ENCODE measurements at places on chromosomes 13 and 19.

DNA sequence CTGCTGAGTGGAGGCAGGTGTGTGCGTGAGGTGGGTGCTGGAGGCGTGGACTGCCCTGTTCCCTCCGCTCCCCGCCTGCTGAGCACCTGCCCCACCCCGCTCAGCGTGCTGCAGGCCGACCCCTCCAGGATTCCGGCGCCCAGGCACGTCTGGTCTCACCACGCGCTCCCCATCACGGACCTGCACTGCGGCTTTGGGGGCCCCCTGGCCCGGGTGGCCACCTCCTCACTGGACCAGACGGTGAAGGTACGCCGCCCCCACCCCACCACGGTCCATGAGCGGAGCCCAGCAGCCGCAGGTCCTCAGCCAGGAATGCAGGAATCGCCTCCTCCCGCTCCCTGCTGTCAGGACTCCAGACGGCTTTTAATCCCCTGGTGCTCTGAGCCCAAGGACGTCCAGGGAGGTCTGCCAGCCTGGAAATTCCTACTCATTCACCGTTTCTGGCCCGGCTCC, 6.0 kb downstream of the WDR18 start:
- no peak for DNase-seq

GRCh38 chr19:11191273-11191755, 6.0 kb downstream of the KANK2 start:
- DNase-seq: no peak

DNA sequence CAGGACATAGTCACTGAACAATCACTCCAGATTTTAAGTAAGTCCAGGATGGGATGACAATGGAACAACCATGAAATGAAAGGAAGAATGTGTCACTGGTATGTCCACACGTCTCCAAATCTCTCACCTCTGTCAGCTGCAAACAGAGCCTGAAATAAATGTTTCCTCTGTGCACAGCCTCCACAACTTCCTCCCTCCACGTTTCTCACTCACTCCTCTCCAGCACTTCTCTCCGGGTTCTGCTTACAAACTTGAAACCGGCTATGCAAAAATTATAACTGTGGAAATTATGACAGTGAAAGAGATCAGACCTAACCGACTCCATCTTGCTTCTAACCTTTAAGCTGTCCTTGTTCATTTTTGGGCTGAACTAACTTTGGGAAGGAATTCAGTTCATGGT, 35.0 kb upstream of the ALOX5AP start:
- DNase-seq: no peak

GRCh38 chr19:1533510-1534150, 9.8 kb downstream of the PLK5 start:
- DNase-seq: no peak

GRCh38 chr13:39105110-39105509, 66.9 kb downstream of the NHLRC3 start:
- no peak for DNase-seq

DNA sequence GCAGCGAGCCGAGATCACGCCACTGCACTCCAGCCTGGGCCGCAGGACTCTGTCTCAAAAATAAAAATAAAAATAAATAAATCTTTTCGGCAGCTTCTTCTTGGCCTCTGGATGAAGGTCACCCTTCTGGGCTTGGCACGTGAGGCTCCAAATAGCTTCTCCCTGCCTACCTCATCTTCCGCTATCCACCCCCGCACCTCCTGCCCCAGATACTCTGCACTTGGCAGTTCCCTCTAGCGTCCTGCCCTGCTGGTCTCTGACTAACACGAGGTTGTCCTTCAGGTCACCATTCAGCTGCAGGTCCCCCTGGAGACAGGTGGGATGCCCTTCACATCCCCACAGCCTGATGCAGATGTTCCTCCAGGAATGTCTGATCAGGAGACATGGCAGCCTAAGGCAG, 8.5 kb upstream of the CCL25 start:
- no peak for DNase-seq

DNA sequence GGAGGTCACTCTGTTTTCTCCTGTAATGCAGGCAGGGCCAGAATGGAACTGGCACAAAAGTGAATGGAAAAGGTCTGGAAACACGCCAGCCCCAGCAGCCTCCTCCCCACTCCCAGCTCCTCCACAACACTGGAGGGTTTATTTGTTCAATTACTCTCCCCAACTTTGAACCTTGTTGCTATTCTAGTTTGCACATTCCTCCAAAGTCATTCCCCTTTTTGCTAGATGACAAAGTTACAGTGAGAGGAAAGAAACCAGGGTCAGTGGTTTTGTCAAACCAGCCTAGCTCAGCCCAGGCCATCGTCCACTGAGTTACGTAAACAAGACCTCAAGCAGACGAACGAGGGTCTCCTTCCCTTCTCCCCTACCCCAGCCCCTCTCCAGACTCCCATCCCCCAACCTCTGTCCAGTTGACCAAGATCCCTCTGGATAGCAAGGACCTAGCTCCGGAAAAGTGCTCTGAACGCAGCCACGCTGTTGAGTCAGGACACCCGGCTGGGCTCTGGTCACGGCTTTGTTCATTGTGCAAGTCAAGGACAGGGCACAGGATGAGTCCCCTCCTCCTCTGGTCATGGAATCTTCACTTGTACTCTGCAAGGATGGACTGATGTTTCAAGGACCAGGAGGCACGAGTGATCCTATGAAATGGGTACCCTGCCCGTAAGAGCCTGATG, 180.0 kb downstream of the USP12 start:
- DNase-seq: no peak

DNA sequence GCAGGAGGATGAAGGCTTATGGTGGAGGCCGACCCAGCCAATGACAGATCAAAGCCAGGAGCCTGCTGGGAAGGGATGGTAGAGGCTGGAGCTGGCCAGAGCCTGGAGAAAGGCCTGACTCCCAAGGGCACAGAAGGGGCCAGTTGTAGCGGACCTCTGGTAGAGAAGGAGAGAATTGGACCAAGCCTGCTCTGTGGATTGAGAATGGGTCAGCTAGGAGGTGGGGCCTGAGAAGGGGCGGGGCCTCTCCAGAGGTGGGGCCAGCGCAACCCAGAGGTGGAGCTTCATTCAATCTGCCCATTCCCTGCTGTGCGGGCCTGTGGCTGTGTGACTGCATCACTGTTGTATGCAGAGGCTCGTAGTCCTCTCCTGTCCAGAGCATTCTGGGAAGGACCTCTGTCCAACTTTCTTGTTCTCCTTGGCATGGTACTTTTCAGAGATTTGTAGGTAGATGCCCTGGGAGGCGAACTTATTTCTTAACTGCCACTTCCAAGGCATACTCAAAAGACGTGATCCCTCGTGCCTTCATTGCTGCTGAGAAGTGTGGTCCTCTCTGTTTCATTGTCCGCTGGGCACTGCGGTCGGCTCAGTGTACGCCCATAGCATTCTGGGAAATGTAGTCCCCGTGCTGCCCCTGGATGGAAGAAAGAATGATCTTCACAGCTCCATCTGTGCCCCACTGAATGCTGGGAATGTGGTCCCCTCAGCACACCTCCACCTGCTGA, 6.7 kb downstream of the GRIN2D start:
- no peak for DNase-seq

GRCh38 chr13:73158851-73159250, 100.0 kb downstream of the KLF5 start:
- no peak for DNase-seq

DNA sequence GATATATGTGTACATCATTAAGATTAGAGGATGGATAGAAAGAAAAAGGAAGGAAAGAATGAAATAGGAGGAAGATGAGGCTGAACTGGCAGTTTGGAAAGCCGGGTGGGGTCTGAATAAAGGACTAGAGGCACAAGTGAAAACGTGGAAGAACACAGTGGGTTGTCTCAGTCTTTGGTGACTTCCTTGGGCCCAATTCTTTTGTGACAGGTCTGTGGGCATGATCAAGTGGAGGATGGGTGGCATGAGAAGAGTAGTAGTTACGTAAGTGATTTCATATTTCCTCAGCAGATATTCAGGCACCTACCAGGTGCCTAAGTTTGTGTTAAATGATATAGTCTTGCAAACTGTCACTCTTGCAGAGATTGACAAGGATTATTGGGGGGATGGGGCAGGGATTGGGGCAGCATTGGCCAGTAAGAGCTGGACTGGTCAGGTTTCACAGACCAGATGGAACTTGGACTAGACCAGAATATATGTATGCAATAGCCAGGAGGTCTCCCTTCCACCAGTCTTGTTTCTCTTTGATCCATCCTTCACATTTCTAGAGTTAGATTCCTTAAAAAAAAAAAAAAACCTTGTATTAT, 2.7 kb downstream of the TPP2 start:
- no peak for DNase-seq

- no peak for DNase-seq
These were observed 302.8 kb downstream of the MYO16 start for GRCh38 chr13:108932196-108932595.

DNA sequence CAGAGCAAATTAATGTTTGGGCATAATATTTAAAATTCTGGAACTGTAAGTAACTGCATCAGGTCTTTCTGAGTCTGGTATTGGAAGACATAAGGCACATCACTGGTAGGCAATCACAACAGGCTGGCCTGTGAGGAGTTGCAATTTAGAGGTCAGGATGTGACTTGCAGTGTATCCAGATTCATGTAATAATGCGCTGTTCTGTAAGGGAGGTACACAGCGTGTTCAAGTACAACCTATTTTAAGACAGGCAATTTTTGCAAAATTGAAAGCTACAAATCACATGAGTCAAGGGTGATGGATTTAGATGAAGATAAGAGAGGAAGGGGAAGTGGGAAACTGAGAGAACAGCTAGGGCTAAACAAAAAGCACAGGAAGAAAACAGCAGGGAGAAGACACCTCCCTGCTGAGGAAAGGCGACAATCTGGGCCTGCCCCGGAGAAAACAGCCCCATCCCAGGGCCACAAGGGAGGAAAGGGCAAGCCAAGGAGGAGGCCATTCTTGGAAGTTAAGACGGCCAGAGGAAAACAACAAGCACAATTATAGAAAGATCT, 138.1 kb downstream of the LACC1 start:
- DNase-seq: no peak

DNA sequence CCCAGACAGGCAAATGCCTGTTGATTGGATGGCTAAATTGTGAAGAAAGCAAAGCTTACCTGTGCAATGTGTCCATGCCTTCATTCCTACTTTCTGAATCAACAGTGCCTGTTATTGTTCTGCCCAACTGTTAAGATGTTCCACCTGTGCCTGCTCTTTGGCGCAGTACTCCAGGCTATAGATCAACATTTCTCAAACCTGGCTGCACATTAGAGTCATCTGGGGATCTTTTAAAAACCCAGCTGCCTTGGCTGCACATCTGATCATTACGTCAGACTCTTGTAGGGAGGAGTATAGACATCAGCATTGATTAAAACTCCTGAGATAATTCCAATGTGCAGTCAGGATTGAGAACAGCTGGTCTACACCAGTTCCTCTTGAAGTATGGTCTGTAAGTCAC, 16.2 kb upstream of the CPB2 start:
- no peak for DNase-seq

DNA sequence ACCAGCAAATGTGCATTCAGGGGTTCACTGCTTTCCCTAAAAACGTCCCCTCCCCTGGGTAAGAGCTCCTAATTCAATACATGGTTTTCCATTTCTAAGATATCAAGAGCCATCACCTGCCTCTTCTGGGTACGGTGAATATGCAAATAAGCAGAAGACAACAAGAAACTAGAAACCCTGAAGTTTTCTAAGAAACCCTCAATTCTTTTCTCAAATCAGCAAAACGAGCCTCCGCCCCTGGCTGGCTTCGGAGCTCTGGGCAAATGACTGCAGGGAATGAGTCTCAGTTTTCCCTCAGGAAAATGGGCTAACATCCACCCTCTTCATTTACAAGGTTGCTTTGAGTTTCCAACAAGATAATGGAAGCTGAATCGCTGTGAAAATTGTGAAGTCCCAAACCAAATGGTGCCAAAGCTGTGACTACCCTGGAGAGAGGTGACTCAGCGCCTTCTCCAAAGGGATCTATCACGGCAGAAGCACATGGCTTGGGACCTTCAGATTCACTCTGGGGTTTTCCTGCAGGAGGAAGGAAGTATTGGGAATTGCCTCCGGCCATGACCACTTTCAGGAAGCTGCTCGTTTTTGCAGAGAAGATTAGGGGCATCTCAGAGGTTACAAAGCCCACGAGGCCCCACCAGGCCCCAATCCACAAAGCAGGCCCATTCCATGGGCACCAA, 26.6 kb downstream of the KLF2 start:
- no peak for DNase-seq

DNA sequence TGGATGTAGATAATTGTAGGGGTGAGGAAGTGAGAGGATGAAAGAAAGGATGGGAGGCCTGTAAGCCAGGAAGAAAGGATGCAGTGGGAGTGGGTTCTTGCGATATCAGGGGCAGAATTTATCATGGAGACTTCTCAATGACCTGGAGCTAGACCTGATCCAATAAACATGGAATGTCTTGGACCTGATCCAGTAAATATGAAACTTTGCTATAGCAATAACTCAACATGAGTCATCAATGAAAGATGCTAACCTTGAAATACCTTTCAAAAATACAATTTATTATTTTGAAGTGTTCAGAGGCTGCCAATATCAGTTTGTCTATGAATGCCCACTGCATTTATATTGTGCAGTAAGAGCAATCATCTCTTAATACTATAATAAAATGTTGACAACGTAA, 279.5 kb downstream of the POU4F1 start:
- DNase-seq: no peak

DNA sequence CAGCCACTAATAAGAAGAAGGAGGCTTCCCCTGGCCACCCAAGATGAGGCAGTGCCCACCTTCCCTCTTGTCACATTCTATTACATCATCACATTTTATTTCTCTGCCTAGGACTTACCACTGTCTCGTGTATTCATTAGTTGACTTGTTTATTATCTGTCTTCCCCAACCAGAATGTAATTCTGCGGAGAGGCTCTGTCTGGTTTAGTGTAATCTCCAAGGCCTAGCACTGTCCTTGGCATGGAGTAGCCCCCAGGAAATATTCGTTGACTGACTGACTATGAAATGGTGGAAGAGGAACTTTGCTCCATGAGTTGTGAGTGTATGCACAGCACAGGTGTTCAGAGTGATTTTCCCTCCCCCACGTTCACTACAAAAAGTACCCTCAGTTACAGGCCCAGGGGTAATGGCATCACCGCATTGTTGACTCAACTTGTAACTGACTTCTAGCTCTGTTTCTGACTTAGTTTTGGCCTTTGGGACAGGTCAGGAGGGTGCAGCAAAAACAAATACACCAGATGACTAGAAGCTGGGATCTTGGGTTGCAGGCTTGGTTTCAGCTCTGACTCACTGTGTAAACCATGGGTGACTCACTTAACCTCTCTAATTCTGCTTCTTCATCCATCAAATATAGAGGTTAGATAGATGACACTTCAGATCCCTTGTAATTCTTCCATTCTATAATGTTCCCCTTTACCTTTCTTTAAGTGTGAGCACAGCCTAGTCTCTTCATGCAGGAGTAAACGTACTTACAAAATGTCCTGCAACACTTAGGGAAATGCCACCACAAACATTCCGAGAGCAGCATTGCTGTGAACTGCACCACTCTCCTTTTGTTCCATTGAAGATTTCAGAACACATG, 229.7 kb downstream of the KCNRG start:
- DNase-seq: peak; percentile 65

GRCh38 chr19:38839816-38840582, 8.4 kb upstream of the ECH1 start:
- DNase-seq: no peak

- no peak for DNase-seq
These were observed 41.2 kb downstream of the ZIC2 start for GRCh38 chr13:100022798-100023197.

GRCh38 chr13:33464345-33464744, 178.8 kb upstream of the STARD13 start:
- DNase-seq: no peak

- DNase-seq: no peak
These were observed 14.8 kb downstream of the EPSTI1 start for GRCh38 chr13:42977219-42977659.
